ENCODE measurements at places on chromosomes 5 and 9. TPM values are rescaled to one million over a fixed set of nuclear protein-coding genes. Genes with fewer than 3 reads are reported as not detected.

GRCh38 chr9:116673375-116673774, 13.7 kb upstream of the TRIM32 start:
- no peak overlapping the region for H3K4me3 ChIP-seq
- H3K27me3 ChIP-seq: no peaks in the 10 kb centered on the region
- no peaks in the 10 kb centered on the region for H3K36me3 ChIP-seq
- H3K27ac ChIP-seq: no peak overlapping the region
- no peak for DNase-seq

DNA sequence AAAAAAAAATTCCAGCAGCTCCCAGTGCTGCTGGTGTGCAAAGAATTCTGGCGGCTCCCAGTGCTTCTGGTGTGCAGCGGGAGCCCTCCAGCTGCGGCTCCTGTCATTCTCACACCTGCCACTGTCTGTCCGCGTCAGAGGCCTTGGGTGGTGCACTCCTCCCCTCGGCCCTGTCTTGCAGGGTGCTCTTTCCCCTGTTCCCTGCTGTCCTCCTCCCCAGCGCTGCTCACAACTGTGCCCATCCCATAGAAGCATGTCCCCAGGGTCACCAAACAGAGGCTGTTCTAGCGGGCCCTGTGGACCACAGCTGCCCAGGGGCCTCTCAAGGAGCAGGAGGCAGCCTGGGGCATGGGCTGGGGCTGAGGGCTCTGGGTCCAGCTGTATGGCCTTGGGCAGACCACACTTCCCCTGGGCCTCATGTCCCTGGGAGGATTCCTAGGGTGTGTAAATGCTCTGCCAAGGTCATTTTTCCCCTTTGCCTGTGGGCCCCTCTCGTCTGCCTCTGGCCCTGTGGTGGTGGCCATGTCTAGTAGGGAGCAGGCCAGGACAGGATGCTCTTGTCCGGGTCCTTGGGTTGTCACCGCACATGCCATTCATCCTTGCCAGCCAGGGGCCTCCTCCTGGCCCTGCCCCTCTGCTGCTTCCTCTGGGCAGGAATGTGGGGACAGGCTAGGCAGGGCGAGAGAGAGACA, 68.2 kb downstream of the PHF2 start:
- H3K4me3 ChIP-seq: no peak overlapping the region
- H3K36me3 ChIP-seq: peaks cover 52% of the 10 kb centered on the region
- no peak overlapping the region for H3K27ac ChIP-seq

DNA sequence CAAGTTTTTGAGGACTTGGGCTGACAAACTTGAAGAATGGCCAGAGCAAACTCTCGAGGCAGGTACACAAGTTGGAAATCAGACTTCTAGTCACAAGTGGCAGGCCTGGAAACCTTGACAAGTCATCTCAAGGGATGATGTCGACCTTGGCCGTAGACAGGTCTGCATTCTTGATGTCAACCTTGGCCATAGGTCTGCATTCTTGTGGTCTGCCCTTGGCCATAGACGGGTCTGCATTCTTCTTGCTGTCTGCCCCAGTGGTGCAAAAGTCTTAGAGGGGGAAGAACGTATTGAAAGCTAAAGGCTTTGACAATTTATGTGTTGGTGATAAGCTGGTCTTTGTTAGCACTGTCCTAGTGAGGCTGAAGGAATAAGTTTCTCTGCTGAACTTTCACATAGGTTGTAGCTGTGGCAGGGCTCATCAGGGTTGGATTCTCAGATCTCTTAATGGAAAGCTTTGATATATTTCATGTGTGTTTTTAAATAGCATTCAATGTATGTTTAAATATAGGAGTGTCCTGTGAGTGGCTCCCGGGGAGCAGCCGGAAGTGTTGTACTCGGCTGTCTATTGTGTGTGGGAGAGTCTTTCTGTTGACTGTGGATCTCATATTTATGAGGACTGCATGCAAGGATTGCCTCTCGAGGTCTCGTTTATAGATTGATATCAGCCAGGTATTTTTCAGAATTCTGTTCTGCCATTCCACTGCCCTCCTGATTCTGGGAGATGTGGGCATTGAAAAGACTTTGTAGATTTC, 27.0 kb downstream of the SUB1 start:
- H3K4me1 ChIP-seq: no peaks in the 10 kb centered on the region
- H3K27me3 ChIP-seq: no peaks in the 10 kb centered on the region
- DNase-seq: no peak
- no peaks in the 10 kb centered on the region for H3K36me3 ChIP-seq

GRCh38 chr9:20506099-20506900, 116.0 kb downstream of the MLLT3 start:
- peaks cover 3% of the 10 kb centered on the region for H3K4me1 ChIP-seq
- DNase-seq: no peak
- H3K4me3 ChIP-seq: no peak overlapping the region

The NTRK2 gene
- not detected for polyA plus RNA-seq

The PCDHGA2 gene
- polyA plus RNA-seq: not detected

- H3K4me3 ChIP-seq: no peak overlapping the region
- no peak for DNase-seq
- no peaks in the 10 kb centered on the region for H3K27me3 ChIP-seq
- H3K4me1 ChIP-seq: no peaks in the 10 kb centered on the region
Observed at GRCh38 chr9:96644137-96644536, 11.0 kb downstream of the PRXL2C start.

DNA sequence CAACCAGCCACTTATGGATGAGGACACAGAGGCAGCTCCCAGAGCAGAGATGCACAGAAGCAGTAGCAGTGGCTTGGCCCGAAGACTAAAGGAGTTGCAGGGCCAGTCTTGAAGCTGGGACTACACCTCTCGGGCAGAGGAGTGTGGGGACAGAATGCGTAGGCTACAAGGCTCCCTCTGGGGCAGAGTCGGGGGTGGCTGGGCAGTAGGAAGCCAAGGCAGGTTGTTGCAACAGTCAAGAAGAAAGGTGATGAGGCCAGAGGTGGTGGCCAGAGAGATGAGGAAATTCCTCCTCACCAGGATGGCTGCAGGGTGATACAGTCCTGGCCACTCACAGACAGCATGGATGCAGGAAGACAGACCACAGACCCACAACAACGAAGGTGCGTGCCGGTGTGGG, 4.9 kb upstream of the N4BP3 start:
- H3K4me3 ChIP-seq: no peak overlapping the region
- H3K36me3 ChIP-seq: no peaks in the 10 kb centered on the region
- no peak overlapping the region for H3K27ac ChIP-seq

DNA sequence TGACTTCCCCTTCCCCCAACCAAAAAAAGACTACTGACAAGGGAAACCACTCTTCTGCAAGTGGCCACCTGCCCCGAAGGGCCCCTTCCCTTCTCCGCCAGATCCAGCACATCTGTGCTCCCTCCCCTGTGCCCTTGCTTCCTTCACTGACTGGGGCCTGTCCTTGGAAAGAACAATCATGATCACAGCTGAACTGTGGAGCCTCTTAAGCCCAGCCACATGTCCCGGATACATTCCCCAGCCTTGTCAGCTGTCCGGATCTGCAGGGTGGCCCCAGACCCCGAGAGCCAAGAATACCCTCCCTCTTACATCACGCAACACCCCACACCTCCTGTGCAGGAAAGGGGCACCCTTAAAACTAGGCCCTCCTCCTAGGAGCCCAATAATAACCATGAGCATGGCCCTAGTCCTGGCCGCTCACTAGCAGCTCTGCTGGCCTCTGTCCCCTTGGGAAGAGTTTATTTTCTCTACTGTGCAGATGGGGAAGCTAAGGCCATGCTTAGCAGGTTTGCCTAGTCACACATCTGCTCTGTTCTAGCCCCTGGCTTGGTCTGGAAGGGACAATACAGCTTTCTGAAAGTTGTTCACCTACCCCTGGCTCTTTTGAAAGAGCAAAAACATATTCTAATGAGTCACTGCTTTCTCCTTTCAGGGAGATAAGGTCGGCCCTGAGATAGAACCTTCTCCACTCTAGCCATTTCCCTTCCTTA, 3.8 kb downstream of the SPRY4 start:
- no peaks in the 10 kb centered on the region for H3K36me3 ChIP-seq
- H3K27me3 ChIP-seq: peaks cover 4% of the 10 kb centered on the region
- no peak overlapping the region for H3K4me3 ChIP-seq
- peaks cover 56% of the 10 kb centered on the region for H3K4me1 ChIP-seq
- peak; percentile 64 for DNase-seq

DNA sequence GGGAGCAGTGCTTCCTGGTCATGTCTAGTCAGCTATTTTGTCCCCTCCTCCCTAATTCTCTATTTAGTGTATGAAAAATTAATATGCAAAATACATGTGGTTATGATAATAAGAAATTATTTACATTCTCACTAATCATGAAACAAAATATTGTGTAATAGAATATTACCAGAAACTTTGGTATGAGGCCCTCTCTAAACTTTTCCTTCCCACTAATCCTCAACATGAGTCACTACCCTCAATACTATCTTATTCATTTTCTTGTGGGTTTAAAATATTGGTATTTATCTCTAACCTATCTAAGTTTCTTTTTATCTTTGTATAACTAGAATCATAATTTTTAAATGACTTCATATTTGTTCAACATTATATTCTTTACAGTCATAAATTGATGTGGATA, 545.9 kb upstream of the PTPRD start:
- H3K4me1 ChIP-seq: no peaks in the 10 kb centered on the region
- no peaks in the 10 kb centered on the region for H3K36me3 ChIP-seq
- no peak for DNase-seq
- no peak overlapping the region for H3K4me3 ChIP-seq

GRCh38 chr5:61653807-61654580, 321.9 kb downstream of the ZSWIM6 start:
- no peaks in the 10 kb centered on the region for H3K36me3 ChIP-seq
- no peak for DNase-seq
- H3K4me3 ChIP-seq: no peak overlapping the region
- H3K27ac ChIP-seq: no peak overlapping the region
- peaks cover 4% of the 10 kb centered on the region for H3K4me1 ChIP-seq

- no peaks in the 10 kb centered on the region for H3K4me1 ChIP-seq
- no peak overlapping the region for H3K27ac ChIP-seq
- DNase-seq: no peak
- no peak overlapping the region for H3K4me3 ChIP-seq
- no peaks in the 10 kb centered on the region for H3K36me3 ChIP-seq
Observed at GRCh38 chr5:65512170-65512937, 30.6 kb upstream of the ADAMTS6 start.

DNA sequence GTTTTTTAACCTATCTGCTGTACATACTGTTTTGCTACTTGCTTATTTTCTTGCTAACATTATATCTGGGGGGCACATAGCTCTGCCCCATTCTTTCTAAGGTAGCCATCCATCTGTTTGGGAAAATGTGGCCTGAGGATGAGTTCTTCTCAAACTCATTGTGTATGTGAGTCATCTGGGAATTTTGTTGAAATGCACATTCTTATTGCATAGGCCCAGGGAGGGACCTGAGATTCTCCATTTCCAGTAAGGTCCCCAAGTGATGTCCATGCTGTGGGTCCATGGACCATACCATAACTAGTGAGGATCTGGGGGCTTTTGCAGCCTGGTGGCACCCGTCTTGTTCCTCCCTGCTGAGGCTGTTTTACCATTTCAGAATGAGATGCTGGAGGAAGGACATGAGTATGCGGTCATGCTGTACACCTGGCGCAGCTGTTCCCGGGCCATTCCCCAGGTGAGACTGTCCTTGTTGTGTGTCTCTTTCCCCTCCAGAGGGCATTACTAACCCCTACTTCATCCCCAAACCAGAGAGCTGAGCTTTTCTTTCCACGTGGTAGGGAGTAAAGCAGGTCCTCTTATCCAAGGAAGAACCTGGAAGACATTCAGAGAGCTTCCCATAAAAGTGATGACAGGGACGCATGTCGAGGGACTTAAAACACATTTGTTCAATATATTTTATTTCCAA, 28.6 kb downstream of the CYFIP2 start:
- DNase-seq: no peak
- H3K4me3 ChIP-seq: no peak overlapping the region
- no peaks in the 10 kb centered on the region for H3K36me3 ChIP-seq
- H3K27me3 ChIP-seq: no peaks in the 10 kb centered on the region

- DNase-seq: no peak
- no peak overlapping the region for H3K27ac ChIP-seq
- no peaks in the 10 kb centered on the region for H3K36me3 ChIP-seq
- H3K4me1 ChIP-seq: no peaks in the 10 kb centered on the region
- no peak overlapping the region for H3K4me3 ChIP-seq
- H3K27me3 ChIP-seq: no peaks in the 10 kb centered on the region
Observed at GRCh38 chr5:59282726-59283125, 610.8 kb downstream of the PDE4D start.

The KIF27 gene
- 0.27 TPM for polyA plus RNA-seq

The MARVELD2 gene
- 6.2 TPM for polyA plus RNA-seq

GRCh38 chr5:178232124-178232919, at the start of gene PHYKPL:
Gene PHYKPL, minus strand, starts transcription at chr5:178232802. Its CDS starts 252 bp downstream, at chr5:178232550.
- DNase-seq: peak; percentile 64
- H3K36me3 ChIP-seq: peaks cover 42% of the 10 kb centered on the region
- peaks cover 12% of the 10 kb centered on the region for H3K4me1 ChIP-seq
- peak within 1 kb of the TSS; percentile 99 for H3K27ac ChIP-seq

The GRM6 gene
- not detected for polyA plus RNA-seq

The ASS1 gene
- 381 TPM for polyA plus RNA-seq

DNA sequence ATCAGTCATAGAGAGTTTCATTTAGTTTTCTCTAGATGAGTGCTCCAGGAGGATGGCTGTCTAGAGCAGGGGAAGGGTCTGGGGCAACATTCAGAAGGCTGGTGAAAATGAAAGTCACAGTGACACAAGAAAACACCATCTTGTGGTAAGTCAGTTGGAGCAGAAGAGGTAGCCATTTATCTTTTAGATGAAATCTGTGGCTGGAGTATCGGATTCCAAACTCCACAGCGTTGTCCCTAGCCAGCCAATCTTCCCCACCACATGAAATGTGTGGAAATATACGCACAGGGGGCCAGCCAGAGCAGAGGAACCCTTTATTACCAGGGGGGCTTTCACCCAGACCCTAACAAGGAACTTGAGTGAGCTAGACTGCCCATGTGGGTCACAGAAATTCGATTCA, 15.9 kb upstream of the TNFAIP8 start:
- no peaks in the 10 kb centered on the region for H3K27me3 ChIP-seq
- no peak for DNase-seq
- no peak overlapping the region for H3K4me3 ChIP-seq
- peak overlapping the region; percentile 28 for H3K27ac ChIP-seq

GRCh38 chr9:84490206-84490841, 149.8 kb upstream of the SLC28A3 start:
- H3K4me1 ChIP-seq: no peaks in the 10 kb centered on the region
- H3K36me3 ChIP-seq: no peaks in the 10 kb centered on the region
- no peak overlapping the region for H3K4me3 ChIP-seq
- no peak for DNase-seq

The EXOSC2 gene
- 6.0 TPM for polyA plus RNA-seq

The TMEM252 gene
- polyA plus RNA-seq: 19.4 TPM

GRCh38 chr9:17521100-17521855, 57.6 kb upstream of the SH3GL2 start:
- H3K27ac ChIP-seq: no peak overlapping the region
- DNase-seq: no peak
- no peaks in the 10 kb centered on the region for H3K36me3 ChIP-seq
- no peaks in the 10 kb centered on the region for H3K4me1 ChIP-seq
- no peaks in the 10 kb centered on the region for H3K27me3 ChIP-seq
